Activated T-cell treated with anti-CD3 and anti-CD28 coated beads for 24 hours (primary cell): ENCODE measurements at places on chromosomes 3 and 15.

DNA sequence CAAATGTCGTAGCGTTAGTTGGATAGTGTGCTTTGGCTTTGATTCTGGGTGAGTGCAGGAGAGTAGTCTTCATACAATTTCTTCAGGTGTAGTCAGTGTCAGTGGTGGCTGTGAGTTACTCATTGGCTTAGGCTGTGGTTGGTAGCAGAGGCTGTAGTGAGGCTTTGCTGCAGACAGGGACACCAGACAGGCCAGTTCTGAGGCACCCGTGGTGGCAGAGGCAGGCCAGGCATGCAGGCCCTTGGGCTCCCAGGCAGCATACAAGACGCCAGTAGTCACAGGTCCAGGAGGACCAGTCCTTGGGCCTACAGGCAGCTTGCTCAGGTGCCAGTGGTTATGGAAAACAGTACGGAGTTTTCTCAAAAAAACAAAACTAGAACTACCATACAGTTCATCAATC is 61.3 kb downstream of the DMXL2 start:
- DNase-seq: no peak

DNA sequence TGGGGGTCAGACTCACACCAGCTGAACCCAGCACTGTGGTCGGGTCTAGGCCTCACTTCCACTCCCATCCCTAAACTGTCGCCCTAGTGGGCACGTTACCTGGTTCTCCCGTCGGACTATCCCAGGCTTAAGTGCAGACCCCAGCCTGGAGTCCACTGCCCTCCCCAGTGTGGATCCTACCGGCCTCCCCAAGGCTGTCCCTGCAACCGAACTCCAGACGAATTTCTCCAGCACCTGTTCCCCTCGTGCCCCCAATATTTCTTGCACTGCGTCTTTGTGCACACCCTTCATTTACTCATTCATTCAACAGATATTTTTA is 26.5 kb downstream of the SLC41A3 start:
- no peak for DNase-seq

GRCh38 chr3:133655731-133656515 is 5.8 kb downstream of the TOPBP1 start:
- no peak for DNase-seq

DNA sequence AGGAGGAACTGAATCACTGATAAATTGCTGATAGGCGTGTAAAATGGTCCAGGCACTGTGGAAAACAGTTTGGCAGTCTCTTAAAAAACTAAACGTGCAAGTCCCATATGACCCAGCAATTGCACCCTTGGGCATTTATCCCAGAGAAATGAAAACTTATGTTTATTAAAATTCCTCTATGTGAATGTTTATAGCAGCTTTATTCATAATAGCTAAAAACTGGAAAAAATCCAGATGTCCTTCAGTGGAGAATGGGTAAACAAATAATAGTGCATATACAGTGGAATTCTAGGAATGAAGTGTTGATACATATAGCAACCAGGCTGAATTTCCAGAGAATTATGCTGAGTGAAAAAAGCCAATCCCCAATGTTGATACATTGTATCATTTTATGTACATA is 482.2 kb upstream of the PDZRN3 start:
- no peak for DNase-seq

DNA sequence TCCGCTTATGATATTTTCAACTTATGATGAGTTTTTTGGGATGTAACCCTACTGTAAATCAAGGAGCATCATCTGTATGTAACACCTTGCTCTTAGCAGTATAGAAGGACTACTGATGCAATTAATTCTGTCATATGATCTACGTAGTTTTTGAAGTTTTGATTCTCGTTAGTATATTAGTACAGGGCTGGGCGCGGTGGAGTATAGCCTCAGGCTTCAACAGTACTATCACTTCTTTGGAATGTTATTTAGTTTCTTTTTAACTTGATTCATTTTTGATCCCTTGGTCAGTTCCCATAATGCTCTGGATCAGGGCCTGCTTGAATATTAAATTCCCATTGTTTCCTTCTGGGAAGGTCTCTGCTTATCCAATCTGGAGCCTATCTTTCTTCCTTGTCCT is 23.9 kb upstream of the AP4E1 start:
- no peak for DNase-seq

DNA sequence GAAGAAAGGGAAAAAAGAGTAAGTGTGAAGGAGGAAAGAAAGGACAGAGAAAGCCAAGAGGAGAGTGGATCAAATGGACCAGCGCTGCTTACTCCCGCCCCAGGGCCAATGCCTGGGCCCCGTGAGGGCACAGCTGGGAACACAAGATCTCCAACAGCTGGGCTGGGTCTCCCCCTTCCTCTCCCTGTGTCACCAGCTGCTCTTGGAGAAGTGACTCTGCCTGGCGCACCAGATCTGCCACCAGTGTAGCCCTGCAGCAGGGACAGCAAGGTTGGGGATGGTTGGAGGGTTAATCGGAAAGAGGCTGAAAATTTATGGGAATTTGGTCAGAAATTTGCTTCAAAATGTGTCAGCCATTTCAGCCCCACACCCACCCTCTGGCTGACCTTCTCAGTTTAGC is 8.4 kb downstream of the CDAN1 start:
- no peak for DNase-seq

DNA sequence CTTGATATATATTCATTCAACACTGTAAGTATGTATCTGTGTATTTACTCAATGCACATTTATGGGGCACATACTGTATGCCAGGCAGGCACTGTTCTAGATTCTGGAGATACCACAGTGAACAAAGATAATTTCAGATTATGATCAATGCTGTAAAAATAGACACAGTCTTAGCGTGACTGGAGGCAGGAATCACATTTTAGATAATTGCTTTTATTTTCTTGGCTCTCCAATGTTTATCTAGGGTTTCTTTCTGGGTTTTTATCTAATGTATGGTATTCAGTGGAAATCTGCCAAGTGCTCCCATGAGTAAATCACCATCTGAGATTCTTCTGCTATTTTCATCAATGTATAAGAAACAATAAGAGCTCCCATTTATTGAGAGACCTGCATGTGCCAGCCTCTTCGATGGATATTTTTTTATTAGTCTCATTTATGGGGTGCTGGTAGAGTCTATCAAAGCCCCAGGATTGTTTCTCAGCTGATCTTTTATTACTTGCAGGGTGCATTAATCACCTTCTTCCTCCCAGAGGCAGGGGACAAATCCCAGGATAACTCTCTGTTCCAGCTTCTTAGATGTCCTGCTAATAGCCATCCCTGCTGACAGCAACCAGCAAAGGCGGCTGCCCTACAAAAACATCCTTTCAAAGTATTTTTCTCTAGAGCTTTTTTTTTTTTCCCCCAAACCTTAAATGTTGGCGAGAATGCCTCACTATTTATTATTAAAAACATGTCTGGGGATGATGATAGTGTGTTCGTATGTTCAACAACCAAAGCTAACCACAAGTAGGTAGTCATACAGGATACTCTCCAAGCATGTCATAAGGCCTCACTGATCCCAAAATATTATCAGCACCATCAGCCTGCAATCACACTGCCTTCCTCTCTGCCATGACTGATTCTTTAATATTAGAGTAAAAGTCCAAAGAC is 331.0 kb upstream of the RASGRP1 start:
- no peak for DNase-seq
